GDM1 (cell line): ENCODE measurements at places on chromosomes 4 and X.

GRCh38 chr4:97770222-97770621 lies 373.1 kb downstream of the STPG2 start:
- no peak for DNase-seq

DNA sequence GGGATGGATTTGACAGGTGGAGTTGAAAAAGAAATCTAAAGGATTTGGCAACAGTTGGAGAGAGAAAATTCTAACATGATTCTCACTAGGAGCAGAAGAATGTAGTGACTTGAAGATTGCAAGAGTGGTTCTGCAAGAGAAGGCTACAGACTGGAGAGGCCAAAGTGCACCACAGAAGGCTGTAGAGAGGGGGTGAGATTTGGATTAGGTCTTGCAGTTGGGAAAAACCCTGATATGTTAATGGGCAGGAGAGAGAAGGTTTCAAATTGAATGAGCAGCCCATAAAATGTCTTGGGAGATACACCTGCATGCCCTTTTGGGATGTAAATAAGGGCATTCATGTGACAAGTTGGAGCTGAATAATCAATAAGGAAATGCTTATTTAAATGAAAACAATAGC lies 14.7 kb upstream of the VEGFD start:
- no peak for DNase-seq

GRCh38 chr4:103845075-103845474 lies 125.3 kb upstream of the TACR3 start:
- DNase-seq, result no peak

GRCh38 chrX:107484002-107484726 lies 34.7 kb downstream of the FRMPD3 start:
- no peak for DNase-seq

- no peak for DNase-seq
Observed at GRCh38 chrX:63581398-63581797, 203.6 kb downstream of the ARHGEF9 start.

DNA sequence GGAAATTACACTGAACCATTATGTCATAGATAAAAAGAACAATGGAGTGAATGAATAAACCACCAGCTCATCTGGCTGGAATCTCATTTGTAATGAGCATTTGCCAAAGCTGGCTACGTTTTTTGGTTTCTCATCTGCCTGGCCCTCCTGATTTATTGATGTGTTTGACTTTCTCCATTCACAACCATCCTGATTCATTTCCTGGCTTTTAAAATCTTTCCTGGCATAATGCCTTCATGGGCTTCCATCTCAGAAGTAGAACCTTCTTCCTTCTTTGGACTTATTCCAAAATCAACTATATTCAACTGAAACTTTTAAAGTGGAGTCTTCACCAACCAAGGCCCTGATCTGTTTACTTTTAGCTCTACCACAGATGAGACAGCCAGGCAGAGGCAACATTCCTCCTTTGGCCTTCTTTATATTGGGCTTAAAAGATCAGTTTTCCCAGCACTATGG lies 36.0 kb upstream of the ARSJ start:
- no peak for DNase-seq

DNA sequence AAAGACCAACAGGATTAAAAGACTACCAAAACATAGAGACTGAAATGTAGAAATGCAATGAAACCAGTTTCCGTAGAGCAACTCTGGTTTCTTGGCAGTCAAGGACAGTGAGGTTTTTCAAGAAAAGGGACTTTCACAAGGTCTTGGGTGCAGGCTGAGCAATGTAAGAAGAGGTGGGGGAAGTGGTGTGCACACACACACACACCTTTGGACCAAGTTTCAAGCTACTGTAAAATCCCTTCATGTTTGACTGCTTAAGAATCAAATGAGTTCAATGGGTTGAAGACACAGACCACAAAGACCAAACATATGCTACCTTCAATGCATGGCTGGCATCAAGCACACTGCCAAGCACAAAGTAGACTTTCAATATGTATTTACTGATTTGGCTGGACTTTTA lies 17.8 kb upstream of the MCF2 start:
- no peak for DNase-seq

DNA sequence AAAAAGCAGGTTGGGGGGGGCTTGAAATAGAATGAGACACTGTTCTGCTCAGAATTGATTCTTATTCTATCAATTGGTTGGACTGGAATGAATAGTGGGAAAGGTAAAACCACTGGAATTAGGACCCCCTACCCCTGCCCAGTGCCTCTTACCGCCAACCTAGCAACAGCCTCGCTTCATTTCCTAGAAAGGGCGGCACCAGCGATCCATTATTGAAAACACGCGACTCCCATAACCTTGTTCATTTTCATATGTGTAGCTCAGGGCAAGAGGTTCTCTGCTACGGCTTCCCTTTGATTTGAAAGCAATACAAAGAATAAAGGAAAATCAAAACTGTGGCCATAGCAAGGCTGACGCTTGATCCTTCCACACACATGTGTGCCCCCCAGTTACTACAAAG lies 33.7 kb downstream of the IDS start:
- DNase-seq, result no peak

- no peak for DNase-seq
Observed at GRCh38 chrX:140346729-140347128, 158.1 kb downstream of the SOX3 start.

DNA sequence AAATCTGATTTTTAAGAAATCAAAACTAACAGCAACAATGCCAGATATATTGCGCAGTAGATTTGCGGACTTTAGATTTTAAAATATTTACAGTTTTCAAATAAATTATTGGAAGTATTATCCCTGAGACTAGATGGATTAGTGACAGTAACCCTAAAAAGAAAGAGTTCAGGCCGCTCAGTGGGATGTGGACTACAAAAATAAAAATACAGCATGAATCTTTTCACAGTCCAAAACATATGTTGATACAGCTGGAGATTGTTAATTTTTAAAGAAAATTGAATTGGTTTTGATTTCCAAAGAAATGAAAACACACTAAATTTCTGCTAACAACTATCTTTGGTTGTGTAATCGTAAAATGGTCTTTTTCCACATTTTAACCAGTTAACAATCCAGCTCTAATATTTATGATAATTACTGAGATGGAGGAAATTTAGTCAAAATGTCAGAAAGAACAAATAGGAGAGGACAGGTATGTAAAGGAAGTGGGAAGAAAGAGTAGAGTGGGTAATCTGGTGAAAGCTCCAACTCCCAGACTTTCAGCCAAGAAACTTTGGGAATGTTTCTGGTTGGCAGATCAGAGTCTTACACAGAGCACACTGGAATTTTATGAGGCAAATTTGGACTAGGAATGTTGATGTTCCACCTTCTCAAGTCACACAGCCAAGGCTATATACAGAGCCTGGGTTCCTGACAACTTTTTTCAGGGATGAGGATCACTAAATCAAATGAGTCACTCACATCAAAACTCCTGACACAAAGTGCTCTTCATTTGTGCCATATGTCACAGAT lies 15.1 kb downstream of the C4orf36 start:
- DNase-seq, result no peak

DNA sequence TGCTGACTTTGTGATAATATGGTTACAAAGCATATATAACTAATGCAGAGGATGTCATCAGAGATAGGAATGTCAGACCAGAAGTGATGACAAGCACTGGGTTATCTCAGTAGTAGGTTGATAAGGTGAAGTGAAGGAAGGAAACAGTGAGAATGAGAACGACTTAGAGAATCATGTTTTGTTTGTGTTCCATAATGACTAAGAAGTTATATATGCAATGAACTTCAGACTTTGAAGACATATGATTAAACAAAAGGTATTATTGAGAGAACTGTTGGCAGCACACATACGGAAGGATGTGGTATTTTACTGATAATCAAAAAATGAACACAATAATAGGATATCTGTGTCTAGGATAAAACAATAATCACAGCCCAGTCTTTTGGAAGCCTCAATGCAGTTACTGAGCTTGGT lies 18.3 kb upstream of the HHIP start:
- no peak for DNase-seq

DNA sequence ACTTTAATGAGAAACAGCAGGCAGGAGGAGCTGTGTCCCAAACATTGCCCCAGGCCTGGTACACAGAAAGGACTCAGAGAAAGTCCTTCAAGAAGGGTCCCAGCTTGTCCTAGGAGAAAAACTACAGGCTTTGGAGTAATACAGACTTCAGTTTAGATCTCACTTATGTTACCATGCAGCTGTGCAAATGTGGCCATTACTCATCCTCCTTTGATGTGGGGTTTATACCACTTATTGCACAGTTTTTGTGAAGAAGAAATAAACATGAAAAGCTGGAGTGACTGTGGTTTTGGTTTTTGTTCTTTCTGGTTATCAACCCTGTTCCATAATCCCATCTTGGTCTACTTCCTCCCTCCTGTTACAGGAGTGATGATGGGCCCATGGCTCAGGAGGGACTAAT lies 8.1 kb upstream of the CYTL1 start:
- DNase-seq, result no peak

DNA sequence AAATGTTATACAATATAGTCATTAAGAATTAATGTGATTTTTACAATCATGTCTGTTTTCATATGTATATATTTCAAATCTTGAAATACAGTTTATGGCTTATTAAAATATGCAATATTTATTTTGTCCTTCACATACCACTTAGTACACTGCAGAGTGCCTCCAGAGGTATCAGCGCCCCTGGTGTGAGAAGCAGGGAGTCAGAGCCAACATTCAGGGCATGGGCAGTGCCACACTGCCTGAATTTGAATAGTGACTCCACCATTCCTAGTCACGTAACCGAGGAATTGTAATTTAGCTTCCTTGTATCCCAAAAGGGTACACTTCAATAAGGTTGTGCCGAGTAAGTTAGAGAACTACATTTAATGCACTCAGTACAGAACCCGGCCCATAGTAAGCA lies 4.3 kb upstream of the C4orf54 start:
- no peak for DNase-seq

DNA sequence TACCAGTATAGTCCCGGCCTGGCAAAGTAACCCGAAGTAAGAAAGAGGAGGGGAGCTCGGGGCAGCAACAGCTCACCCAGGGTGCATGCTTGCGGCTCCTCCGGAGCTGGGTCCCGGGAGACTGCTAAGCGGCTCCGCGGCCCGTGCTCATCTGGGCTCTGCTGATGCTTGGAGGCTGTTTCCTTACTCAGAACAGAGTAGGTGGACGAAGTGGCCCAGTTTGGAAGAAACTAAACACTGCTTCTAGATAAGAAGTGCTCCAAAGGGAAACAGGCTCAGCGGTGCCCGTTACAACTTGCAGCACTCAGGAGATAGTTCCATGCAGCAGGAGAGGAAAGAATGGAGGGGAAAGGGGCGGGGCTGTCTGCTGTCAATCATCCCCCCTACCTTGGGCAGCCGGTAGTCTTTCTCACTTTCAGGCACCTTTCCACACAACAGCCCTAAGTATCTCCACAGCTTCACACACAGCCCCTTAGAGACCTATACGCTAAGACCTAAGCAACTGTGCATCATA lies at the start of gene COL4A6:
COL4A6 (minus strand) TSS at position 313 of the 514 bp plus-strand sequence; CDS start at position 87, 226 bp downstream.
- no peak for DNase-seq

DNA sequence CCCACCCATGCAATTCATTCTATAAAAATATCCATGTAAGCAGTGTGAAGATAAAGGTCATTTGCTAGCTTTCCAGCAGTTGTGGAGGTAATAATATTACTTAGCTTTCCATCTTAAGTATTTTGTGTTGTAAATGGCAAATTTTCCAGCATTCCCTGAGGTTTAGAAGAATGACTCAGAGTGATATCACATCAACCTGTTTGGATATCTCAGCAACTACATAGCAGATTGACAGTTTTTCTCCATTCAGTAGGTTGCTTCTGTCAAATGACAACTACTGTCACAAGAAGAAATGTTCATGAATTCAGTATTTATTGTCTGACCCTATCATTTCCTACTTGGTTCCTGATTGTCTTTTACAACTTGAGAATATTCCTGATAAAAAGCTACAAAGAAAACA lies 434.9 kb upstream of the GALNTL6 start:
- no peak for DNase-seq

- no peak for DNase-seq
Observed at GRCh38 chr4:13992975-13993520, 365.5 kb upstream of the BOD1L1 start.

DNA sequence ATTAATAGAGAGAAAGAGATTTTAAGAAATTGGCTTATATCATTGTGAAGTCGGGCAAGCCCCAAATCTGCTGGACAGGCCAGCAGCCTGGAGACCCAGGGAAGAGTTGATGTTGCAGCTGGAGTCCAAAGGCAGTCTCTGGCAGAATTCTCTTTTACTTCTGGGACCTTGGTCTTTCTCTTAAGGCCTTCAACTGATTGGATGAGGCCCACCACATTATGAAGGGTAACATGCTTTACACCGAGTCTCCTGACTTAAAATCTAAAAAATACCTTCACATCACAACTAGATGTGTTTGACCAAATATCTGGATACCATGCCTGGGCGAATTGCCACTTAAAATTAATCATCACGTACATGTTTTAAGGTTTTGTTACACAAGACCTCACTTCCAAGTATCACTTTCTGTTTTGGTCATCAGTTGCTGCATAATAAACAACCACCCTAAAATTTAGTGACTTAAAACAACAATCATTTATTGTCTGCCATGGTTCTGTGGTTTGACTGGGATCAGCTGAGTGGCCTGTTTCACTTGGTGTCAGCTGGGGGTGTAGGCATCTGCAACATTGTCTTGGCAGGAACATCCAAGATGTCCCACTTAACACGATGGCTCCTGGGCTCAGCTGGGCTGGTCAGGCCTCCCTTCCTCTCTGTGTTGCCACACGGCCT lies 3.4 kb downstream of the CD38 start:
- no peak for DNase-seq

GRCh38 chrX:119745283-119745848 lies 13.0 kb upstream of the SOWAHD start:
- DNase-seq, result no peak

DNA sequence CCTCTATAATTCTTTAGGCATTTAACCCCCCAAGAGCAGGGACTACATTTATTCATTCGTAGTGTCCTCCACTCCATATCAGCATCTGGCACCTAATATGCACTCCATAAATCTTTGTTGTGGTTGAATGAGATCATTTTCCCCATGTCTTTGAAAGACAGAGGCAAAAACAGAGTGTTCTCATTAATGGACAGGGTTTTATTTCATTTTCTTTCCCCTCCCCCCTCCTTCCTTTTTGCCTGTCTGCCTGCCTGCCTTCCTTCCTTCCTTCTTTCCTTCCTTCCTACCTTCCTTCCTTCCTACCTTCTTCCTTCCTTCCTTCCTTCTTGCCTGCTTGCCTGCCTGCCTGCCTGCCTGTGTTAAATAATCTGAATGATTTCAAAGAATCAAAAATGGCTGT lies 83.2 kb downstream of the SHROOM3 start:
- no peak for DNase-seq

DNA sequence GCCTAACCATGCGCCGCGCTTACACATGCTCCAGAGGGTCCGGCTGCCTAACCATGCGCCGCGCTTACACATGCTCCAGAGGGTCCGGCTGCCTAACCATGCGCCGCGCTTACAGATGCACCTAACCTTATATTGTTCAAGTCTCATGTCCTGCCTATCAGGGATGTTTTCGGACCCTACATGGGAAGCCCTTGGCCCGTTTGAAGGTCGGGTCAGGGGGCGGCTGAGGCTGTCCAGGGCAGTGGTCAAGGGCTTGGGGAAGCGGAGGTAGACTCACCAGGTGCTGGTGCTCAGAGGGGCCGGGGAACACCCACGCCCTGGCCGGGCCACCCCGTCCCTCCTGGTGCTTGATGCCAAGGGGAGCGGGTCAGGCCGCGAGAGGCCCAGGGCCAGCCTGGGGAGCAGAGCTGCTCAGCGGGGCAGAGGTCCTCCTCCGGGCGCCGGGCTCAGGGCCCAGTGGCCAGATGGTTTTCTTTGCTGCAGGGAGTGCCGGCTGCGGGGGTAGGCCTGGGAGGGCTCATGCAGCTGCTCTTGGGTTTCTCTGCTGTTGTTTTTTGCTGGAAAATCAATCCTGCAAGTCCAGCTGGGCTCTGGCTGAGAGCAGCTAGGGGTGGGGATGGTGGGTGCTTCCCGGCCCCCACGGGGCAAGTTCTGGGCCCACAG lies 35.4 kb upstream of the SPON2 start:
- DNase-seq, result no peak

GRCh38 chr4:25815586-25815985 lies 47.2 kb downstream of the SEL1L3 start:
- no peak for DNase-seq
